ENCODE measurements at places on chromosomes 1 and 21. TPM values are rescaled to one million over a fixed set of nuclear protein-coding genes. Genes with fewer than 3 reads are reported as not detected.

The KDF1 gene
- total RNA-seq, result not detected

The TTC24 gene
- total RNA-seq, result not detected

The GBP6 gene
- total RNA-seq, result not detected

The SFN gene
- total RNA-seq, result 0.83 TPM

The CA6 gene
- not detected for total RNA-seq

The RGL1 gene
- total RNA-seq, result 8.5 TPM

DNA sequence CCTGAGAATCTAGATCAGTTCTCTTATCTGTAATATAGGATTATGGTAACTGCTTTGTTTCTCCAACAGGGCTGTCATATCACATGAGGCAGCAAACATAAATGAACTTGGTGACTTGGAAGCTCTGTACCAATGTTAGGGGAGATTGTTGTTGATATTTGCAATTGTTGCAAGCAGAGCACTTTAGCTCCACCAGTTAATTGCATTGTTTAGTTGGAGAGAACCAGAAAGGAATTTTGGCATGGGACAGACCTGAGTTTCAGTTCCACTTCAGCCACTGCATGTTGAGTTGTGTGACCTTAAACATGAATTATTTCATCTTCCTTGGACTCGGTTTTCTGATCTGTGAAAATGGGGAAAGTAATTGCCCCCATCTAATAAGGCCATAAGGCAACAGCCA is 142.3 kb upstream of the JUN start:
- H3K27me3 ChIP-seq, result no peaks in the 10 kb centered on the region
- no peaks in the 10 kb centered on the region for H3K36me3 ChIP-seq
- H3K27ac ChIP-seq, result no peak overlapping the region

- no peaks in the 10 kb centered on the region for H3K36me3 ChIP-seq
- H3K4me1 ChIP-seq, result no peaks in the 10 kb centered on the region
- peak overlapping the region; percentile 36 for H3K27ac ChIP-seq
- no peak for DNase-seq
Measured at GRCh38 chr1:235999259-235999925, 65.5 kb downstream of the NID1 start.

DNA sequence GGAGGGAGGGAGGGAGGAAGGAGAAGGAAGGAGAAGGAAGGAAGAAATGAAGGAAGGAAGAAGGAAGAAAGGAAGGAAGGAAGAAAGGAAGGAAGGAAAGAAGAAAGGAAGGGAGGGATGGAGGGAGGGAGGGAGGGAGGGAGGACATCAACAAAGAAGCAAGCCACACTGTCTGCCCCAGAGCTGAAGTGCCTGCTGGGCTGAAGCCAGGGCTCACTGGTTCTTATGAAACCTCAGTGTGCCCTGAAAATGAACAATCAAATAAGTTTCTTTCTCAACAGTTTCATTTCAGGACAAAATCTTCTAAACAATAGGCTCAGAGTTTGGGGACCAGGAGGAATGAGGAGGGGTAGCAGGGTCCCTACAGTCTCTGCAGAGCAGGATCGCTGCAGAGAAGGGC is 21.1 kb downstream of the ARHGEF19 start:
- DNase-seq, result no peak
- H3K4me1 ChIP-seq, result peaks cover 5% of the 10 kb centered on the region
- no peak overlapping the region for H3K4me3 ChIP-seq
- no peaks in the 10 kb centered on the region for H3K36me3 ChIP-seq

DNA sequence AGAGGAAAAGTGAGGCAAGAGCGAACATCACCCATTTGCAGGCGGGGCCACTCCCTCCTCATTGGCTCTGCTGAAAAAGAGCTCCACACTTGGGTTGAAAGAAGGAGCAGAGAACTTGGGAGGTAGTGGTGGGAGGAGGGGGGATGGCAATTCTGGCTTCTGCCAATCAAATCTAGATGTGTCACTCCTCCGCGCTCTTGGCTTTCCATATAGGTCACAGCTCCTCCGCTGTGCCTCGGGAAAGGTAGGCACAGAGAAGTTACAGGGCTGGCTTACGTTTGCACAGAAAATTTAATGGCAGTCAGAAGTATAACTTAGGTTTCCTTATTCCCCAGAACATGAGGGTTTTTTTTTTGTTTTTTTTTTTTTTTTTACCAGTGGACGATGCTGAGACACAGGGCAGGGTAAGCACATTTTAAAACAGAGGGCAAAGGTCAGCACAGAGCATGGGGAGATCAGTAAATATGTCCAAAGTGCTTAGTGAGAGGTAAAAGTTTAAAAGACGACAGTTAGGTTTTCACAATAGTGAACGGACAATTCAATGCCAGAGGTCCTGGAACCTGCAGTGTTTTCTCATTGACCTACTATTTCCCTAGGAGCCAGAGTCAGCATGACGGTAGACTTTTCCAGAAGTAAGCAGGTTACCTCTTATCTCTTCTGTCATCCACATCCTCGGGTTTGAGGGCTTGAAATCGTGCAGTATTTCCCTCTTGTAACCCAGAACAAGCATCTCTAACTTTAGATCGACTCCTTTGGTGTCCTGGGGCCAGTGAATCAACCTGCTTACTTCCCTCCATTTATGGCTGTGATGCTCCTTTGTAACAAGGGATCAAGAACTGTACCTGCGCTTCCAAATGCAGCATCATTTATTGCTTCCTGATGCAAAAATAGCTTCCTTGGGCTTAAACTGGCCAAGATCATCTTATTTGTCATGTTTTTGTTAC is 258.9 kb upstream of the PROX1 start:
- H3K27ac ChIP-seq, result no peak overlapping the region
- H3K36me3 ChIP-seq, result no peaks in the 10 kb centered on the region
- no peaks in the 10 kb centered on the region for H3K27me3 ChIP-seq

- H3K4me1 ChIP-seq, result no peaks in the 10 kb centered on the region
- no peak overlapping the region for H3K27ac ChIP-seq
- DNase-seq, result no peak
- H3K4me3 ChIP-seq, result no peak overlapping the region
- H3K36me3 ChIP-seq, result no peaks in the 10 kb centered on the region
Measured at GRCh38 chr21:44372616-44373015, 19.2 kb downstream of the TRPM2 start.

- H3K27ac ChIP-seq, result no peak overlapping the region
- no peak for DNase-seq
- no peaks in the 10 kb centered on the region for H3K27me3 ChIP-seq
- no peak overlapping the region for H3K4me3 ChIP-seq
Measured at GRCh38 chr1:232274236-232274855, 355.6 kb downstream of the SIPA1L2 start.

All from uterus (tissue), 4 donors.